ENCODE measurements at places on chromosomes 6 and 20.

- no peak for DNase-seq
These were observed 17.7 kb downstream of the CCDC167 start for GRCh38 chr6:37481711-37482605.

DNA sequence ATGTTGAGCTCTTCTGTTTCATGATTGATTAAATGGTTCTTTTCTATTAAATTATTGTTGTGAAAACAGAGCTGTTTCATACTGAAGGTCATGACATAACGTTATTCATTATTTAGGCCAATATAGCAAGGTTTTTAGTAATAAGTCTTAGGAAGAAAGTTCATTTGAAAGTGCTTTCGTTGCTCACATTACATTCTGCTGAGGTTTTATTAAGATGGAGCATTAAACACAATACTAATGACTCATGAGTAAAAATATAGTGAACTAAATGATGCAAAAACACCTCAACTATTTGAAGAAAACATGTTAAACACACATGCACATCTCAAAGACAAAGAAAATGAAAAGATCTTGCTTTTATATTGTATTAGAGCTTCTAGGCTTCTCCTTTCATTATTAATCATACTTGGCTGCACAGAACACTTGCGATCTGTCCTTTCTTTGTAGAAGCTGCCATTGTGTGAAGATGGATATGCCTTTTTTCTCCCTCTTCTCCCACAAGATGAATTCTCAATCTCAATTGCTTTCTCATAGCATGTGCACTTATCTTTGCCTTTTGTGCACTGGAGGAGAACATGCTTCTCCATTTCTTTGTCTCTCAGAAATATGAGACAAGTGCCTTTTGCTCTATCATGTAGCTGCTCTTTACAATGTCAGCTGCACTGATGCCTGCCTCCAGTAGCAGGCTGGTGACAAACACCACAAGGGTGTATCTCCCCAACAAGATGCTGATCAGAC lies 312.4 kb downstream of the PHF3 start:
- DNase-seq = no peak

- no peak for DNase-seq
These were observed 5.8 kb upstream of the ME1 start for GRCh38 chr6:83436674-83437073.

GRCh38 chr6:155171109-155171746 lies 92.6 kb upstream of the CLDN20 start:
- peak; percentile 87 for DNase-seq

DNA sequence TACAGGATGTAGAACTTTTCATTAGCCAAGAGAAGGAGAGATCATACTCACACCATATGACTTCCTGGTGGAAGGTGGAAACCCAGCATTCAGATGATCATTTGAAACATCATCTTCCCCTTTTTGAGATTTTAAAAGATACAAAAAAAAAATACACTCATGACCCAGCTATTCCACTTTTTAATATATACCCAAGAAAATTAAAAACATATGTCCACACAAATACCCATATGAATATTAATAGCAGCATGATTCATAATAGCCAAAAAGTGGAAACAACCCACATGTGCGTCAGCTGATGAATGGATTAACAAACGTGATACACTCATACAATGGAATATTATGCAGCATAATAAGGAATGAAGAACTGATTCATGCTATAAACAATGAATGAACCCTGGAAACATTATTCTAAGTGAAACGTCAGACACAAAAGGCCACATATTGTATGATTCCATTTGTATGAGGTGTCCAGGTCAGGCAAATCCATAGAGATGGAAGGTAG lies 130.0 kb upstream of the SGK1 start:
- DNase-seq = no peak

DNA sequence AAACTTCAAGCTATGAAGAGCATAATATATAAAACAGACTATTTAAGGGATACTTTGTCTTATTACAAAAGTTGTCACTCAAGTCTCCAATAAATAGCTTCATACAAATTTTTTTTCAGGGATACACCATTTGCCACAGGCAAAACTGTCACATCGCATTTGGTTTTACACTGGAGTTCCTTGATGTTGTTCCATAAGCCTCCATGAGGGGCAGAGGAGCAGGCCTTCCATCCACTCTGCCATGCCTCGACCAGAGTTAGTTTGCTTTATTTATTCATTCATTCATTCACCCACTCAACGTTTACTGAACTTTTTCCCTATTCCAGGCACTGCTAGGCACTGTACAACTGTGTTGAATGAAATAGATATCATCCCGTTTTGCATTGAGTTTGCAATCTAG lies 246.6 kb downstream of the PHF3 start:
- DNase-seq = no peak

DNA sequence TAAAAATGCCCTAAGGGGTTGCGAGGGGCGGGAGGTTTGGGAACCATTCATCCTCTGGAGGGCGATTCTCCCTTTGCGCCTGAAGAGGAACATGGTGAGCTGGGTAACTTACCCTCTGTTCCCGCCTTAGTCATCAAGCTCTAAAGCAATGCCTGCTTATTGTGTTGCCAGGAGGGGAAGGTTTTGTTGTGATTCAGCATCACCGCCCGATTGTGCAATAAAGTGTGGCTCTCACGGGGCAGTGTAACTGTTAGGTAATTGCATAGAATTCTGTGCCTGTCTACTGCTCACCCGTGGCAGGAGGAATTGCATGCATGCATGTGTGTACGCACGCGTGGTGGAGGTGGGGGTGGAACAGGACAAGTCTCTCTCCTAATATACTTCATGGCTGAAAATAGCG lies 95.5 kb upstream of the AGPAT4 start:
- DNase-seq = no peak

DNA sequence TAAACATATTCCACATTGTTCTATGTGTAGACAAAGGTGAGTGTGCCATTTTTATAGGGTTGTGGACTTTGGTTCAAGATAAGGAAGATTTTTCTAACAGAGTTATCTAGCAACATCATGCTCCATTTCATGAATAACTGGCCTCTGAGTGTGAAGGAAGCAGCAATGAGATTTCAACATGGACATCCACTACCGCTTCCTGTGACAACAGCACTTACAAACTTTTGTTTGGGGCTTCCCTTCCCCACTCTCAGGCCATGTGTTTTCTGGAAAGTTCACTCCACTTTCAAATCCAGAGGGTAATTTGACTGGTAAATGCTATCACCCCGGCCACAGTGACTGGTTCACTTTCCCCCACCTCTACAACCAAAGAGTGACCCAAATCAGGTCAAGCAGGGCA lies 38.1 kb upstream of the PROKR2 start:
- DNase-seq = no peak

- DNase-seq = no peak
These were observed 44.6 kb downstream of the ABRACL start for GRCh38 chr6:139073118-139073517.

DNA sequence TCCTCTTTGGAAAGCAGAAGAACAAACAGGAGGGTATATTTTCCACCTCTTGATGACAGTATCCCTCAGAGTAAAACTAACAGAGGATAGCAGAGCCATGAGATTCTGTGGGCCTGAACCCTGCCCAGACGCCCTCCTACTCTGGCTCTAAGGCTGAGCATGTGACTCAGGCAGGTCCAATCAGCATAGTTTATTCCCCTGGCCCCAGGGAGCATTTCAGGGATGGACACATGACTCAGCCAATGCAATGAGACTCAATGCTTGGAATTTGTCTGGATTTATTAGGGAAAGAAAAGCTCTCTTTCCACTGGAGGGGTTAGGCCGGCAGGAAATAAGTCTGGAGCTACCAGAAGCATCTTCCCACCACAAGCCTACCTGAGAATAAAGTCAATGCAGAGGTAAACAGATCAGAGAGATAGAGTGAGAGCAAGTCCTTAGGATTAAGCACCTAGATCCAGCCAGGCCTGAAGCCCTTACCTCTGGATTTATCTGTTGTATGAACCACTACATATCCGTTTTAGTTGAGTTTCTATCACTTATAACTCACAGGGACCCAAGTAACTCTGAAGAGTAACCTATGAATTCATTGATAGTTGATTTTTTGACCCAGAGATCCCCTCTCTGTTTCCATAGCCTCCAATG lies 68.2 kb upstream of the EYA2 start:
- DNase-seq = no peak

Measured in activated T-cell treated with anti-CD3 and anti-CD28 coated beads, Interleukin-2, amount 50 U/mL, for 72 hours (primary cell).